ENCODE measurements at places on chromosomes 7 and 10.
A peak's percentile ranks its signal among the peaks of the same experiment; 100 is the strongest.

DNA sequence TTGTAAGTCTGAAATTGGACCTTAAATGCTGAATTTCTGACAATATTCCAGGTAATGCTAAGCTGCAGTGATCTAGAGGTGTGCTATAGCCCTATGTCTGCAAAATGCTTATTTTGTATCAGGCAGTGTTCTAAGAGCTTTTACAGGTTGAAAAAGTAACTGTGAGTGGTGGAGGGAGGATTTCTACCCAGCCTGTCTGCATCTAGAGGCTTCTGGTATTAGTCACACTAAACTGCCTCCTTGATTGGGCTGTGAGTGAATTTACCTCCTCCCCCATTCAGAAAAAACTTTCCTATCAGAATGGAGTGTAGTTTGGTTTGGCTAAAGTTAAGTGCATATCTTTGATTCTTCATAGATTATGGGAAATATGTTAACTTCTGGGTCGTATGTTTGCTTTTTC, 56.8 kb downstream of the BBS9 start:
- DNase-seq: peak; percentile 88

- DNase-seq: no peak
Measured at GRCh38 chr10:88062798-88063472, 199.5 kb downstream of the PTEN start.

GRCh38 chr7:6193709-6194108, 78.7 kb downstream of the CYTH3 start:
- DNase-seq: no peak

DNA sequence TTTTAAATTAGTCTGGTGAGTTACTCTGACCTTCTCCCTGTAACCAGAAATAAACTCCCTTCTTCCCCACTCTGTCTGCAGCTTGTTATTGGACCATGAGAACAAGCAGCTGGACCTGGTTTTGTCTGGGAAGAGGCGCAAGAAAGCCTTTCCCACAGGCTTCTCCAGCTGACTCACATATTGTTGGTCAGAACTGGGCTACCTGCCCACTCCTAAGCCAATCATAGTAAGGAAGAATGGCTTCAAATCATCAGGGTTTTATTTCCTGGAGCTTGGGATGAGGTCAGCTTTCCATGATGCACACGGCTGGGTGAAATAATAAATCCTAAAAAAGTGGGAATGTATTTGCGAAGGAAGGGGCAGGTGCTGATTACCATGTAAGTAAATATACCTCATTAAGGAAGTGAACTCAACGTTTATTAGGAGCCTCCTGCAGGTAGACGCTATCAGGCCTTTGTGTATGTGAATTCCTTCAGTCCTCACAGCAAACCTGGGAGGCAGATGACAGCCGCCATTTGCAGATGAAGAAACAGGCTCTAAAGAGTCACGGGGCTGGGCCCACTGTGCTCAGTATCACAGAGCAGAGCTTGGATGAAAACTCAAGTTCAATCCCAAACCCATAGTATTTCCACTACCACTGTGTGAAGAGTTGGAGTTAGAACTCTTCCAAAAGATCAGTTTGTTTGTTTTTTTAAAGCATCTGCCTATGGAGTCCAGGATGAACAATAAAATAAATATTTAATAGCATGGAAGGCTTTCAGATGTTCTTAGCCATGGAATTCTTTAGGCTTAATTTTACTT, 32.8 kb downstream of the IL15RA start:
- DNase-seq: peak; percentile 99

- no peak for DNase-seq
Measured at GRCh38 chr10:6543431-6544005, 36.6 kb downstream of the PRKCQ start.

DNA sequence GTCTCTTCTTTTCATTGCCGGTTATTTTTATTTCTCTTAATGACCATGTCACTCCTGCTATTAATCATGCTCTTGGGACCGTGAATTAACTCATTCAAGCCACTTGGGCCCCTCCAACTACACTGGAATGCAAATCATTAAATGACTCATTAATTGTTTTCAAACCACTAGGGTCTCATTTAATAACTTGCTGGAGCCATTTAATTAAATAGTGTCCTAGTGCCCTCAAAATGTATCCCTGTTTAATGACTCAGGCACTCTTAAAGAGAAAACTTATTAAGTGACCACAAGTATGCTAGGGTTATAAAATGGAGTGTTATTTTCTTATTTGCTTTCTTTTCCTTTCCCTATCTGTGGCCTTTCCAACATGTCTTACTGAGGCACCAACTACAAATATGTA, 73.0 kb downstream of the PLXDC2 start:
- peak; percentile 57 for DNase-seq

DNA sequence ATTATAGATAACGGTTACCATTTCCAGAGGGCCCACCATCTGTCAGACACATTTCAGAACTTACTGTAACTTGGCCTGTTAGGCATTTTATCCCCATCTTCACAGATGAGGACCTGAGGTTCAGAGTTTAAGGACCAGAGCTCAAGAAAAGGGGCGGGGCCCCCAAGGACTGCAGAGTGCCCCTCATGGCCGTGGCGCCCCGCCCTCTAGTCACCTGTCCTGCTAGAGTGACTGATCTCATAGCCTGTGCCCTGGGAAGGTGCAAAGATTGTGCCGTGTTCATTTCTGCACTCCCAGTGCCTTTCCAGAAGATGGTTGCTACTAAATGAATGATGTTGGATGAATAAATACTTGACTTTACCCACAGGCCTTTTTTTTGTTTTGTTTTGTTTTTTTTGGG, 107.0 kb downstream of the XRCC2 start:
- no peak for DNase-seq

- no peak for DNase-seq
Measured at GRCh38 chr7:110522761-110523200, 568.1 kb upstream of the LRRN3 start.

- DNase-seq: peak; percentile 88
Measured at GRCh38 chr7:30224511-30225062, 59.8 kb upstream of the ZNRF2 start.

DNA sequence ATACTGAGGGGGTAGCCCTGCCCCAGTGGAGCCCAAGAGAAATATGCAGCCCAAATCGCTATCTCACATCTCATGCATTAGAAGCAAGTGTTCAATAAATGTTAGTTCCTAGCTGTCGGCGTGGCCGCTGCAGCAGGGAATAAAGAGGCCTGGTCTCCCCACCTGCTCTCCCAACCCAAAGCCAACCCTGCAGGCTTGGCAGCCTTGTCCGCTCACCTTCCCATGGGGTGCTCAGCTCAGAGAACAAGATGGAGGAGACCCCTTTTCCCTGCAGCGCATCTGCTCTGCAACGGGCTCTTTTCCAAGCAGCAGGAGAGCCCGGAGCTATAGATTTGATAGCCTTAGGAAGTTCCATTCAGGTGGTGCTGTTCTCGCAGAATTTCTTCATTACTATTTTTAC, 12.0 kb upstream of the DOCK1 start:
- no peak for DNase-seq

GRCh38 chr10:83374741-83375140, 764.6 kb upstream of the GHITM start:
- DNase-seq: no peak

GRCh38 chr7:3431306-3431705, 130.3 kb downstream of the SDK1 start:
- no peak for DNase-seq

- DNase-seq: no peak
Measured at GRCh38 chr10:114070710-114071109, 27.0 kb downstream of the ADRB1 start.

- no peak for DNase-seq
Measured at GRCh38 chr7:122219253-122219865, 75.3 kb upstream of the AASS start.

DNA sequence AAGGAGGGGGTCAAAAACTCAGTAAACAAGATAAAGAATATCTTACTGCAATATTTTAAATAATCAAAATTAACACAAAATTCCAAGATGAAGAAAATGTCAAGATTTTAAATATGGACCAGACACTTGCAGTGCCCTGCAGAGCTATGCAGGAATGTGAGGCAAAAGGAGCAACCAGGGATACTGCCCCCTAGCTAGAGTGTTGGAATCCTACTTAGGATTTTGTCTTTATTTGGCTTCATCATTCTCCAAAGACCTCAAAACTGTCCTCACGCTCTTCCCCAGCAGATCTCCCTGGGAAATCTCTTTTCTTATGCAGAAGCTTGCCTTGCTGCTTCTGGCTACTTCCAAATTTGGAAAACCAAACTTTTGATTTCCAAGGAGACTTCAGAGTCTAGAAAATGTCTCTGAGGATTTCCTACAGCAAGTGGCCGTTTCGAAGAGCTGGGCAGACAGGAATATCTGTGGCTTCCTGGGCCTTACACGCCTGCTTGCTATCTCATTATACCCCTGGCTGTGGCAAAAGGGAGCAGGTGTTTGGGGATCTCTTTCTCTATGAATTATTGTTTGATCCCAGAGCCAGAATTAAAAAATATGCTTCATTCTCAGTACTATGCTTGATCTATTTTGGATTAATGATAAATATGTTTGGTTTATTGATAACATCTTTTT, 232.2 kb upstream of the BMPER start:
- DNase-seq: no peak

DNA sequence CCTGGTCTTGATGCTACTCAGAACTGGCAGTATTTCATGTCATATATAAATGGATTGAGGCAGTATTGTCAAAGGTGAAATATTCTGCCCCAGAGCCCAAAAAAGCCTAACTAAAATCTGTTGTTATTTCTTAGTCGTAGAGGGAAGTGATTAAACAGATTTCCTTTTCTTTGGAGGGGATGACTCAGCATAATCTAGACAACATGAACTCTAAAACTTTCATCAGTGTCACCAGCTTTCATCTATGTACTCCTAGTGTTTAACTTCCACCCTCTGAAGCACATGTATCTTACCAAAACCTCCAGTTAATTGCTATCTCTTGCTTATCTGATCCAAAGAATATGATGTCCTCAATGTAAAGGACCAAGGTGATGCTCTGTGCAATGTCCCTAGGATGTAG, 97.1 kb upstream of the ARID5B start:
- DNase-seq: peak; percentile 34

GRCh38 chr10:102069071-102069470, 3.9 kb downstream of the HPS6 start:
- no peak for DNase-seq

DNA sequence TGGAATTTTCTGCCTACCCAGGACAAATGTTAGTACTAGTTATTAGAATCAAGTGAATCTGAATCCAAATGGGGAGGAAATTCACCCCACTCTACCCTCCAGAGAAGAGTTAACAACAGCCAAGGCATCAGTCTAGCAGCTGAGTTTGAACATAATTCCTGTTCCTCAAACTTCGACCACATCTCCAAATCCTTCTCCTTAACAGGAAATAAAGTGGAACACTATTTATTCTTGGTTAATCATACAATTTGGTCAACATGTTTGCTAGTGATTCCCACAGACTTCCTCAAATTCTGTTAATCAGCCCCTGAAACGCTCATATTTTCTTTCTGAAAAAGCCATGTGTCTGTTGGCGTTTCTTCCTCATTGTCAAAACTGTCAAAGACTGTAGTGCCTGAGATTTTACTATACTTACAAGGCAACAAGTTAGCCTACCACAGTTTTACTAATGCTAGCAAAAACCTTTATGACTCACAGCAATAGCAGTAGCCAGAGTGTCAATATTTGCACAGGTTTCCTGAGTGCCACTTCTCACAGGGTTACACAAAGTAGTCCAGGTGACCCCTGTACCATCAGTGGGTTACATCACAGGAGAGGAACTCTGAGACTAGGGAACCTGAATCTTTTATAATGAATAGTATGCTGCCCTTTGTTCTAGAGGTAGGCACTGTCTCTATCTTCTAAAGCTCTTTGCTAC, 202.9 kb downstream of the GRM3 start:
- DNase-seq: no peak

- DNase-seq: no peak
Measured at GRCh38 chr7:34048445-34048844, 143.1 kb downstream of the BMPER start.

DNA sequence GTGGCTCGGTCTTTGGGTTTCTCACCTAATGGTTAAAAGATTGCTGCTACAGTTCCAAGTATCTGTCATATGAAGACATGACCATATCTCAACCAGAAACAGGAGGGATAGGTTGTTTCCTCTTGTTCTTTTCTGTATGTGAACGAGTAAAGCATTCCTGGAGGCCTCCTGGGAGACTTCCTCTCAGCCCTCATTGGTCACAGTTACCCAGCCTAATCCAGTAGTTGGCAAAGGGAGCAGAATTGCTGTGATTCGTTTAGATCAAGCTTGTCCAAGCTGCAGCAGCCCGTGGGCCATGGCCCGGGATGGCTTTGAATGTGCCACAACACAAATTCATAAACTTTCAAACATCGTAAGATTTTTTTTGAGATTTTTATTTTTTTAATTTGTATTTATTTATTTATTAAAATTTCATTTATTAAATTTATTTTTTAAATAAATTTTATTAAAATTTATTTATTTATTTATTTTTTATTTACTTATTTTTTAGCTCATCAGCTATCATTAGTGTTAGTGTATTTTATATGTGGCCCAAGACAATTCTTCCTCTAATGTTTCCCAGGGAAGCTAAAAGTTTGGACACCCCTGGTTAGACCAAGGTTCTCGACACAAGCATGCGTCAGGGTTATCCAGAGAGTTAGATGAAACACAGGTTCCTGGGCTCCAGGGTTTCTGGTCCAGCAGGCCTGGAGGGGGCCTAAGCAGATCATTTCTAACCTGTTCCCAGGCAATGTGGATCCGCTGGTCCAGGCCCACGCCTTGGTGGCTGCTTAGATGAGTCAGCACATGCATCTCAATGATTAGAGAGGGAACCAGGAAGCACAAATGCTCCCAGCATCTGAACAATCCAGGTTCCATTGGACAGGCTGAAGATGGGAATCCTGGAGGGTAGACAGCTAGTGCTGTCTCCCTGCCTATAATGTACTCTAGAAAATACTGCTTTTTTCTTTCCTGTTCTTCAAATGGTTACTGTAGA, 25.6 kb downstream of the CDC123 start:
- DNase-seq: peak; percentile 51

DNA sequence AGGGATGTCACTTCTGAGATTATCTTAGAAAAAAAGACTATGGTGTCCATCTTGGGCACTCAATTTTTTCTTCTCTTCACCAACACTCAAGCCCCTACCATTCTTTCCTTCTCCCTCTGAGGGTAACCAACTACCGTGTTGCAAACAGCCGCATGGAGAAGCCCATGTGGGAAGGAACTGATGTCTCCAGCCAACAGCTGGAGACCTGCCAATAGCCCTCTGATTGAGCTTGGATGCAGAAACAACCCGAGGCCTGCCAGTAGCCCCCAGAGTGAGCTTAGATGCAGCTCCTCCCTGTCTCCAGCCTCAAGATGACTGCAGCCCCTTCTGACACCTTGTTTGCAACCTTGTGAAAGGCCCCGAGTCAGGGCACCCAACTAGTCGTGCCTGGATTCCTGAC, 36.4 kb upstream of the CHCHD3 start:
- no peak for DNase-seq

GRCh38 chr10:111221682-111222480, 145.1 kb downstream of the ADRA2A start:
- no peak for DNase-seq

DNA sequence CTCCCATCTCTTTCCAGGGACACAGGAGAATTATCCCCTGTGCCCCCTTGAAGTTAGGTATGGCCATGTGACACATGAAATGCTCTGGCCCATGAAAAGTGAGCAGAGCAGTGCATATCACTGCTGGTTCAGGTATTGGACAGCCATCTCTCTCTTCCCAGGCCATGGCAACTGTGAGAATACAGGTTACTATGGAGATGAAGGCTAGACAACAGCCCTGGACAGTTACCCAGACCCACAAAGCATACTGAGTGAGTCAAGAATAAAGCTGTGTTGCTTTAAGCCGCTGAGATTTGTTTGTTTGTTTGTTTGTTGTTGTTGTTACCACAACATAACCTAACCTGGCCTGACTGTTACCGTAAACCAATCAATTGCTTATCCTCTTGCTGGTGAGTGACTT, 722.3 kb downstream of the KCNMA1 start:
- DNase-seq: no peak
